Ecto neural progenitor cell (in vitro differentiated cells): ENCODE measurements at places on chromosomes 6 and 20.
A peak's percentile ranks its signal among the peaks of the same experiment; 100 is the strongest.

- DNase-seq = peak; percentile 65
Observed at GRCh38 chr6:156980515-156980914, 203.3 kb downstream of the ARID1B start.

- no peak for DNase-seq
Observed at GRCh38 chr20:15619341-15619740, 953.9 kb downstream of the KIF16B start.

- DNase-seq = no peak
Observed at GRCh38 chr20:57792386-57793080, 82.7 kb upstream of the PMEPA1 start.

- DNase-seq = no peak
Observed at GRCh38 chr20:57751411-57751810, 41.6 kb upstream of the PMEPA1 start.

DNA sequence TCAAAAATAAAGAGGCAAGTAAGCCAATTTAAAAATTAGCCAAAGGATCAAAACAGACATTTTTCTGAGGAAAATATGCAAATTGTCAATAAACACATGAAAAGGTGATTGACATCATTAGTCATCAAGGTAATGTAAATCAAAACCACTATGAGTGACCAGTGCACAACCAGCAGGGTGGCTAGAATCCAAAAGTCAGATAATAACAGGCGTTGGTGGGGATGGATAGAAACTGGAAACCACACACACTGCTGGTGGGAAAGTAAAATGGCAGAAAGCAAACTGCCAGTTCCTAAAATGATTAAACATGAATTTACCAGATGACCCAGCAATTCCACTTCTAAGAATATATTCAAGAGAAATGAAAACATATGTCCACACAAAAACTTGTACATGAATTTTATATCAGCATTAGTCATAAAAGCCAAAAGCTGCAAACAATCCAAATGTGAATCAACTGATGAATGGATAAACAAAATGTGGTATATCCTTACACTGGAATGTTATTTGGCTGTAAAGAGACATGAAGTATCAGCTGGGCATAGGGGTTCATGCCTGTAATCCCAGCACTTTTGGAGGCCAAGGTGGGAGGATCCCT is 74.8 kb upstream of the MBOAT1 start:
- no peak for DNase-seq

GRCh38 chr6:164321297-164321696 is 906.8 kb downstream of the QKI start:
- no peak for DNase-seq

DNA sequence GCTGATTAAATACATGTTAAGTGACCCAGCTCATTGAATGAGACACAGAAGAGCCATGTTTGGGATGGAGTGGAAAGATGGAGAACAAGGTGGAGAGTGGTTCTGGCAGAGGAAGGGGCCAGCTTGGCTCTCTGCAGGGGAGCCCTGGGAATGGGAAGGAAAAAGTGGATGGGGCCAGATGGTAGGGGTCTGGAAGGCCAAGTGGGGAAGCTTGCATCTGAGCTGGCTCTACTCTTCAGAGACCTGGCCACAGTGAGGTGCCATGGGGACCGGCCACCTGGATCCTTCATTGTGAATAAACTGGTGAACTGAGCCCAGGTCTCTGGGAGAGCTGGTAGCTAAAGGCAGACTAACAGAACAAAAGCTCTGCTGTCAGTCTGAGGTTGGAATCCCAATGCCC is 48.9 kb upstream of the SIRPA start:
- no peak for DNase-seq

DNA sequence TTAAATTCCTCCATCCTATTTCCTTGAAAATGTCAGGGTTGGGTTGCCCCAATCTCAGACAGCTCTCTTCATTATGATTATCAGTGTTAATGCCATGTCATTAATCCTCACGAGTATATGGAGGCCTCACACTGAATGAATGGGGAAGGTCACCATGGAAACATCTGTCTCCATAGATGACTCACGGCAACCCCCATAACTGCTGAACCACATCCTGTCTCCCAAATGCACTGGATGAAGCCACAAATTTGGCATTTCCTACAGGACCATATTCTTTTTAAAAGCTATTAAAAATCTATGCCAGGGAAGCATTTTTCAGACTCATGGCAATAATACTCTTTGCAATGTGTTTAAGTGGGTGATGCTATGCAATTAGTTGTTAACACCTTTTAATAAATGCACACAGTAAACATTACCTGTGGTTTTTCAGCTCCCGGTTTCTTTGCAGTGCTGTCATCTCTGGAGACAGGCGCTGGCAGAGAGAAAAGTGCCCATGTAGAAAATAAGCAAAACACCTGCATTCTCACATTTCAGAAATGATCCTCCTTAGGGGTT is 80.1 kb upstream of the PTPRK start:
- DNase-seq = no peak

- DNase-seq = no peak
Observed at GRCh38 chr6:41636833-41637193, 1.5 kb upstream of the MDFI start.

DNA sequence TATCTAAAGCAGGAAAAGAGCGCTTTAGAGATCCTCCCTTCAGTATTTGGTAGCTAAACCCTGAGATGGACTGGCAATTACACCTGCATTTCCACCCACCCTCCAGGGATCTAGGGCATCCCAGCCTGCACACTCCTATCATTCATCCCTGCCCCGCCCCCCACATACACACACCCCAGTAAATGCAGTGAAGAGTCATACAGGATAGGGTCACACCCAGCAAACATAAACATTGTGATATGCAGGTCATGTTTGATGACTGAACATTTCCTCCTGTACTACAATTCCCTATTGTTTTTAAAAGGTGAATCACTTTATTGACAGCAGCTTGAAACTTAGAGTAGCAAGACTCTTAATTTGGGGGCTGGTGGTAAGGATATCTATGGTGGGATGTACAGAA is 112.9 kb downstream of the FOXO3 start:
- no peak for DNase-seq

- no peak for DNase-seq
Observed at GRCh38 chr6:31723245-31723979, at the start of gene MPIG6B. Gene MPIG6B (plus strand): TSS chr6:31723373. CDS start chr6:31723384, 11 bp downstream.

- no peak for DNase-seq
Observed at GRCh38 chr6:15475872-15476271, 187.0 kb downstream of the DTNBP1 start.

DNA sequence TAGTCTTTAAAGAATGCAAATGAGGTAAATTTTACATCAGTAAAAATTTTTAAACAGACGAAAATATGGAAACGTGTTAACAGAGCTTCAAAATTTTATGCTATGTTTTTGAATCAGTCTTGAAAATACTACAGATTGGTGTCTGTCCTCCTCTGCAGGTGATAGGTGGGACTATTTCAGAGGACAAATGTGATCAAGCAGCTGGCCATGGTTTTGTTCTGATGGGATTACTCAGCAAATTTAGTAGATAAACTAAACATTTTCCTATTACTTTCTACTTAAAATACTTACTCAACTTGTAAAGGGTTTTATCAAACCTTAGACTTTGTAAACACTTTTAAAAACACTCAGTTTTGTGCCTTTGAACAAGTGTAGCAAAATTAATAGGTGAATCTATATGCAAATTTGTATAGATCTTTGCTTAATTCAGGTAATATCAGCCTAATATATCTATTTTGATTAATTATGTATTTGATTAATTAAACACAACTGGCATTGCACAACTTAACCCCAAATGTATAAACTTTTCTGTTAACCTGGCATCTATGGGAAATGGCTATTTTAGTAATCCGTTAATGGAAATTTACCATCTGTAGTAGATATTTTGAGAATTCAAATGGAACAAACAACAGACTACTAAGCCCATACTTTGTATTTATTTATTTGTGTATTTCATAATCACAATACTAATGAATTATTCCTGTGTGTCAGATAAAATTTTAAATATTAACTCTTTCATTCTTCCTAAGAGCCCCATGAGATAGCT is 22.5 kb downstream of the ADGRB3 start:
- DNase-seq = no peak

GRCh38 chr6:131976545-131977061 is 25.4 kb upstream of the CCN2 start:
- DNase-seq = no peak

DNA sequence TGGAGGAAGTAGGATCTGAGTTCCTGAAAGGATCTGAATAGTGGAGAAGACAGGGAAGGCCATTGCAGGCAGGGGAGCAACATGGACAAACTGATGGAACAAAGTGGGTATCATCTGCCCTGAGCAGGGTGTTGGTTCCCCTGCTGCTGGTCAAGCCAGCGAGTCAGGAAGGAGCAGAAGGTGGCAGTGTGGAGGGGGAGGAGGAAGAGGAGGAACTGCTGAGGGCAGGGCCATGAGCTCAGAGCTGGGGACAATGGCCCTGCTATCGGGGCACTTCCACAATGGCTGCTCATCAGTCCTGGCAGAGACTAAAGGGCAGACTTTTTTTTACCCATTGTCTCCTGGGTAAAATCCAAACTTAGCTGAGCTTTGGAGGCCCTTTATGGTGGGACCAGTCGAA is 13.6 kb downstream of the CNBD2 start:
- DNase-seq = no peak

GRCh38 chr6:118464620-118465019 is 83.5 kb upstream of the PLN start:
- DNase-seq = no peak

- DNase-seq = no peak
Observed at GRCh38 chr20:40669692-40670091, 19.3 kb downstream of the MAFB start.

- no peak for DNase-seq
Observed at GRCh38 chr6:33751771-33752645, 5.3 kb upstream of the IP6K3 start.

- peak; percentile 69 for DNase-seq
Observed at GRCh38 chr6:107493158-107494057, 3.5 kb downstream of the SOBP start.

DNA sequence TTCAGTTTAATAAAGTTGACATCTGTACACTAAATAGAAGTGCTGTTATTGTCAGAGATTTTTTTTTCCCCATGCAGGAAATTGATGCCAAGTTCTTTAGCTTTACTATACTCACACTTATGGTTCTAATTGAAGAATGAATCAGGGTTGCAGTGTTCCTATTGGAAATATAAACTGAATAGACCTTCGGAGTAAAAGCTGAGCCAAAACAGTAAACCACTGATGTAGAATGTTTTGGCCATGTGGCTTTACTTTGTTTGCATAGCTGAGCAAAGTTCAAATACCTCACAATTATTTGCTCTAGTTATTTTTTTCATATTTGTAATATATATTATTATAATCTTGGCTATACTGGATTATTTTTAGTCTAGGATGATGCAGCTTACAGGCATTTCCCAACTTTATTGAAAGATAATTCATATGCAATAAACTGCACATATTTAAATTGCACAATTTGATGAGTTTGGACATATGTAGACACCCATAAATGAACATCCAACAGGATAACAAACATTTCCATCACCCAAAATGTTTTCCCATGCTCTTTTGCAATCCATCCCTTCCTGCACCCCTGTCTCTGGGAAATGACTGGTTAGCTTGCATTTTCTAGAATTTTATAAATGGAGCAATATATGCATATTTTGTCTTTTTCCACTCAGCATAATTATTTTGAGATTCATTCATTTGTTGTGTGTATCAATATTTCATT is 105.8 kb upstream of the NOX3 start:
- DNase-seq = no peak

GRCh38 chr20:20649945-20650344 is 62.5 kb downstream of the RALGAPA2 start:
- DNase-seq = no peak

DNA sequence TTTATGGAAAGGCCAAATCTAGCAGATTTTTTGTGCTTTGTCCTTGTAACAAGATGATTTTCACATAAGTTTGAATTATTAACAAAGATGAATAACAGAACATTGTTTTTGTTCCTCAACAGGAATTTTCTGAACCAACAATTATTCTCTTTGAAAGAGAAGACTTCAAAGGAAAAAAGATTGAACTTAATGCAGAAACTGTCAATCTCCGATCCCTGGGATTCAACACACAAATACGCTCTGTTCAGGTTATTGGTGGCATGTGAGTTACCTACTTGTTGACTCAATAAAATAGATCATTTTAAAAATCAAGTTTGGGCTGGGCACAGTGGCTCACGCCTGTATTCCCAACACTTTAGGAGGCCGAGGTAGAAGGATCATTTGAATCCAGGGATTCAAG is 70.9 kb downstream of the RTN4IP1 start:
- DNase-seq = no peak

GRCh38 chr6:122789182-122790027 is at the start of gene SMPDL3A:
Gene SMPDL3A (plus strand): TSS chr6:122789258. CDS start chr6:122789347, 89 bp downstream.
- peak; percentile 91 for DNase-seq

- no peak for DNase-seq
Observed at GRCh38 chr20:15937179-15937578, 636.1 kb downstream of the KIF16B start.

DNA sequence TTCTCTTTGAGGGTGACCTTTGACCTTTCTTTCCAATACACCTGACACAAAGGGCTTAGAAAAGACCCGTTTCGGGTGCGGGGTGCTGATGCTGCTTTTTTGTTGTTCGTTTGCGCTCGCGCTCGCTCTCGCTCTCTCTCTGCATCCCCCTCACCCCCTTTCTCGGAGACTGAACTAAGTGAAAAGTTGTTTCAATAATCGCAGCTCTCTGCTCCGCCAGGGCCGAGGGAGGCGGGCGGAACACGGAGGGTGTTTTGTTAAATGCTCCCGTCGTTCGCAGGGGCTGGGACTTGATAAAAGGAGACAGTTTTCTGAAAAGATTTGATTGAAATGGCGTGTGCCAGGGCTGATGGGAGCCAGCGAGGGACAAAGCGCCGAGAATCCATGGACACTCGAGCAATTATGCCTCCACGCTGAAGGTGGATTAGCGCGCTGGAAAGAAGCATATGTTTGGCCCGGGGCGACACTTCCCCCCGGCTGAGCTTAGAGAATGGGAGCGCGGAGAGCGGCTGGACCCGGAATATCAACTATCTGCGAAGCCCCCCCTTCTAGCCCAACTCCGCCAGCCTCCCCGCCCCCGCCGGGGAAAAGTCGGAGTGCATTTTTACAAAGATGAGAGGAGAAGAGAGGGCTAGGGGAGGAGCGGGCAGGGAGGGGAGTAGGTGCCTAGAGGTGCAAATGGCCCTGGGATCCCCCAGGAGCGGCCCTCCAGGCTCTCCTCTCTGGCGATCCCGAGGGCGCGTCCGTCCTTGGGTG is 25.0 kb downstream of the TFAP2A start:
- peak; percentile 65 for DNase-seq

GRCh38 chr6:107611094-107611810 is 121.3 kb downstream of the SOBP start:
- peak; percentile 58 for DNase-seq

- DNase-seq = no peak
Observed at GRCh38 chr6:57127763-57128162, 37.8 kb downstream of the ZNF451 start.

GRCh38 chr6:16470502-16471221 is 232.3 kb downstream of the GMPR start:
- DNase-seq = no peak

GRCh38 chr20:49676581-49677291 is 36.9 kb downstream of the B4GALT5 start:
- DNase-seq = no peak

DNA sequence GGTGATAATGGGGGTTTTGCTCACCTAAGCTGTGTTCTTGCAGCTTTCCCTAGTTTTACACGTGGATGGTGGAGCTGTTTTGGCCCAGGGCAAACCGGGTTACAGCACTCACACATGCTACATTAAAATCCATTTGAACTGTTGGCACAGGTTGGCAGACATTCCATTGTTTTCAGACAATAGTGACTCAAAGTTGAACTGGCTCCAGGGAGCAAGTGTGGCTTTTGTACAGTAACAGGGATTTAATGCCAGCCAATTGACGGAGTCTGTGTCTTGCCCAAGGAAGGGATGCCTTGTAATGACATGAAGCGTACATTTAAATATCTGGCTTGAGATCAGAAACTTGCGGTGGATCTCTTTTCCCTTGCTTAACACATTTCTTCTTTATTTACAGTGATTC is 183.1 kb downstream of the DTNBP1 start:
- no peak for DNase-seq
